ENCODE measurements at places on chromosomes 5 and 9.

DNA sequence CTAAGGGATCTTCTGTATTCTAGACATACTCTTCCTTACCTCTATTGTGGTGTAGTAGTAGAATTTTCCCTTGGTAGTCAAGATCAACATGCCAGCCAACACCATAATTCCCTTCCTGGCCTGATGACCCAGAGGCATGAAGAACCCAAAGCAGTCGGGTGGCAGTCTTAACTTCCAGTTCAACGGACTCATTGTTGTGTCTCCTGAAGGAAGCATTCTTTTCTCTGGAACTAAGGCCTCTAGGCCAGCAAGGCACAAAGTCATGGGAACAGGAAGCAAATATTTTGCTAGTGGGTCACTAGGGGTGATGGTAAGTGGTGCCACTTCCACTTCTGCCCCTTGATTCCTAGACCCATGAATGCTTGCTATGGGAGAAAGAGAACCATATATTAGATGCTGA, 55.2 kb upstream of the DAPK1 start:
- DNase-seq: no peak

- DNase-seq: no peak
These were observed 267.9 kb downstream of the ENC1 start for GRCh38 chr5:74372502-74373064.

GRCh38 chr9:126219648-126220063, 107.0 kb upstream of the MVB12B start:
- no peak for DNase-seq

DNA sequence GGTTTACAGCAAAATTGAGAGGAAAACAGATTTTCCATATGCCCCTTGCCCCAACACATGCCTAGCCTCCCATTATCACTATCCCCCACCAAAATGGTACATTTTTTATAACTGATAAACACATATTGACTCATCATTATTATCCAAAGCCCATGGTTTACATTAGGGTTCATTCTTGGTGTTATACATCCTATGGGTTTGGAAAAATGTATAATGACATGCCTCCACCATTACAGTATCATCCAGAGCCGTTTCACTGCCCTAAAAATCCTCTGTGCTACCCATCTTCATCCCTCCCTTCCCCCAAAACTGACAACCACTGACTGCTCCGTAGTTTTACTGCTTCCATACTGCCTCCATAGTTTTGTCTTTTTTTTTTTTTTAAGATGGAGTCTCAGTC, 111.1 kb downstream of the ACTL7B start:
- DNase-seq: no peak

DNA sequence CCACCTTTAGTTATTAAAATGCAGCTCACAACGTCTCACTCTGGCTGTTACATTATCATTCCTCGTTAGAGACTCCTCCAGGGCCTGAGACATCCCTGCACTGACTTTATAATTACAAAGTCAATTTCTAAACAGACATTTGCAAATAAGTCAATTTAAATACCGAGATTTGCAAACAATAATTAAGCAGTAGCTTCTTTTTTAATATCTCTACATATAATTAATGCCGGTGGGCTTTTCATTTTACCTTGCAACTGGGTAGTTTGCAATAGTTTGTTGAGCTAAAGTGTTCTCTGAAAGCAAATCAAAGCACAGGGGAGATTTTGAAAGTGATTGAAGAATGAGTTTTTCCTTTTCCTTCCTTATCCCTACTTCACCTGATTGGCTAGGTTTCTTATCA, 154.4 kb downstream of the TLR4 start:
- no peak for DNase-seq

GRCh38 chr5:181189962-181190710, 14.9 kb downstream of the TRIM7 start:
- peak; percentile 56 for DNase-seq

DNA sequence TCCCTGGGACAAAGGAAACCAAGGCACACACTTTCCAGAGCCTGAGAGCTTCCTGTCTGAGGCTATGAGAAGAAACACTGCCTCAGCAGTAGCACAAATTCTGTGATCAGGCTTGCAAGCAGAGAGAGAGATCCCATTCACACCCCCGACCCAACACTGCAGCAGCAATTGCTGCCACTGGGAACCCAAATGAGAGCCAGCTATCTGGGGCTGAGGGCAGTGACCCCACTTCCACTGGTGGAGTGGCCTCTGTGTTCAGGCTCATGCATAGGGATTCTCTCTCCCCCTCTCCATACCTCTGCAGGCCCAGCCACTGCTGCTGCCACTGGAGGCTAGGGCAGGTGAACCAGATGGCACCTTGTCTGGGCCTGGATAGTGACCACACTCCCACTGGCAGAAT, 95.2 kb downstream of the TMEM232 start:
- DNase-seq: no peak

DNA sequence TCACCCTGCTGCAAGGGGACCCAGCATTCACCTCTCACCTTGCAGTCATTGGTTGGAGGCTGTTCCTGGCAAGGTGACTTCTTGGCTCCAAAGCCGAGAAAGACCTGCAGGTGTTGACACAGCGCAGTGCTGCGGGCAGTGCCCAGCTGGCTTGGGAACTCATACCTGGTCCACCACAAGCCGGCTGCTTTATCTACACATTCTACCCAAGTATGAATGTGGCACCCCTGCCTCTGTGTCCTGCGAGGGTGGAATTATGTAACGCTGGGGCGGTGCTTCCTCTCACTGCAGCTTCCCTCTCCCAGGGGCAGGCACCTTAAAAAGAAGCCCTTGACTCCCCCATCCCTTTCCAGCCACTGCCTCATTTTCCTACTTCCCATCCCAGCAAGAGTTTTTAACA, 2.5 kb upstream of the ZMYND19 start:
- DNase-seq: peak; percentile 85

Measured in thyroid gland (tissue), 4 donors.